ENCODE measurements at places on chromosomes 13 and 19.

- DNase-seq, result no peak
Measured at GRCh38 chr19:29878973-29879654, 62.9 kb upstream of the URI1 start.

DNA sequence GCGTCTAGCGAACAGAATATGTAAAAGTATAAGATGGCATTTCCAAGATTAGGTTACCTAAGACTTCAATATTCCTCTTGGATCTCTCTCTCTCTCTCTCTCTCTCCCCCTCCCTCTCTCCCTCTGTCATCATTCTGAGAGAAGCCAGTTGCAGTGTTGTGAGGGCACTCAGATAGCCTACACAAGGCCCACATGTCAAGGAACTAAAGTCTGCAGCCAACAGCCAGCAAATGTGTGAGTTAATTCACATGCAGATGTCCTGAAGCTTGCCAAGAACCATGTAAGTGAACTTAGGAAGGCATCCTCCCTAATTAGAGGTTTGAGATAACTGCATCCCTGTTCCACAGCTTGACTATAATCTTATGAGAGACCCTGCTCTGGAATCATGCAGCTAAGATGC is 822.9 kb upstream of the PRR20A start:
- no peak for DNase-seq

GRCh38 chr13:31431722-31432137 is 232.0 kb downstream of the B3GLCT start:
- peak; percentile 40 for DNase-seq

DNA sequence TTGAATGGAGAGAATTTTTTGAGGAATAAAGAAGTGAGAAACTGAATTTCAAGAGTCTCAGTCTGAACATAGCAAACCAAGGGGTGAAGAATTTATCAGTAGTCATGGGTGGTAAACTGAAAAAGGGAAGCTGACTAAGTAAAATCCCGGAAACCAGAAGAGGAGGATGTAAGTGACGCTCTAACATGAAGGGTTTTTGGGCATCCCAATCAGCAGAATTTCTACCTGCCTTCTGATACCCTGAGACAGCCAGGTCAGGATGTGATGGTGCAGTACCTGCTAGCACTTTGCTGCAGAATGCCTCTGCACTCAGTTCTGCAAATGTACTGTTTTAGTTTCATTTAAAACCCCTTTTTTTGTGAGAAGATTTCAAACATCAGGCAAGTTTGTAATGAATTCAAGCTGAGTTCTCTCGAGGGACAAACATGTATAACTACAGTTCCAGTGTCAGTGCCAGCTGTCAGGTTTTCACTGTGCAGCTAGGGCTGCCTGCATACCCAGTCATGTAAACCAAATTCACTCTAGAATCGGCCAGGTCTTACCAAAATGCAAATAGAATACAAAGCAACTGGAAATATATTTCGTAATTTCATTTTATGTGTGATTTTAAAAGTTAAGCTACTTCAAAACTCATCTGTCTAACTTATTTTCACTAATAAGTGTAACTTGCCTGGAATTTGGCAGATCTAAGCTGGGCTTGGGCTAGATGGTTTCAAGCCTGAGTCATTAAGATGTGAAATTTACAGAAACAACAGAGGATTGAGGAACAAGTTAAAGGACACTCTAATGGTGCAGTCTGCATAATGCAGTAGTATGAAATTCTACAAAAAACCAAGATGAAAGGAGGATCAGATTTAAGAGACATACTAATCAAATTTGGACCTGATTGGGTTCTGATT is 13.8 kb downstream of the METTL21C start:
- peak; percentile 27 for DNase-seq

DNA sequence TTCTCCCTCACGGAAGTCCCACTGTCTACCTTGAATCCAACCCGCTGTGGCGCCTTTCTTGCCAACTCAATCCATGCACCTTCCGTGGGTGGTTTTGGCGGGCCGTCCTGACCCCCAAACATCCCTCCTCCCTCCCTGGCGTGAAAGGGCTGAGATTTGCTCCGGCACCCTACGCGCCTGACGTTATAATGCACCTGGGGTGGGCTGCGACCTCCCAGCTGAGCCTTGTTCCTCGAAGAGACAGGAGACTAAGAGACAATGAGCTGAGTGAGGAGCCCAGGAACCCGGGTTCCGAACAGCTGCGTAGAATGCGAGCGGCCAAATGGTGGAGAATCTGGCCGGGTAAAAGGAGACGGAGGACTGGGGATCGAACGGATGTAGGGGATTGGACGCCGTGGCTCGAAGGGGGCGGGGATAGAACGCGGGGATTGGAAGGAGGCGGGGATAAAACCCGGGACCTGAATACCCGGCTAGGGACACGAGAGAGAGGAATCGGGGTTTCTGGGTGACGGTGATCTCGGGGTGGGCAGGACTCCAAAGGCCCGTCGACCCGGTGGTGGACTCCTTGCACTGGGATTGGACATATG is at the start of gene CPT1C:
CPT1C (plus strand) TSS at position 461 of the 587 bp plus-strand sequence. CDS start 1,137 bp downstream, outside the sequence.
- peak; percentile 54 for DNase-seq

- peak; percentile 54 for DNase-seq
Measured at GRCh38 chr19:13100841-13101589, 1.6 kb downstream of the LYL1 start.

DNA sequence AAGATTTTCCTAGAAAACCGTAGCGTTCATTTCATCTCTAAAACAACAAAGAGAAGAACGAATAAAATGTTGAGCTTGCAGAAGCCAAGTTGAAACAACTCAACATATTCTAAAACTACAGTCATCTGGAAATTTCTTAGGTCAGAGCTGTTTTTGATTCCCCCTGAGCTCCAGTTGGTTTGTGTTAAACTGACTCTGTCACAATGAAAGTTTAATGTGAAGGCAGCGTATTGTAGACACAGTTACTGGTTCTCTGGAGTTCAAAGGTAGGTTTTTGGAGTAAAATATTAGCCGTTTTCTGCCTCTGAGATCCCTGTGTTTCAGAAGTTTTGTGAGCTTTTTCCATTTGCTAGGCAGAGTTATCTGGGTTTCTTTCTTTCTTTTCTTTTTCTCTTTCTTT is 2.2 kb downstream of the ARHGEF7 start:
- DNase-seq, result no peak

All from B cell (primary cell).